Upper lobe of left lung (tissue), 6 donors: ENCODE measurements at places on chromosomes 5 and 9. TPM values are rescaled to one million over a fixed set of nuclear protein-coding genes. Genes with fewer than 3 reads are reported as not detected.
A peak's percentile ranks its signal among the peaks of the same experiment; 100 is the strongest.

The EGFL7 gene
- total RNA-seq: 284 TPM

The HAVCR2 gene
- 39.8 TPM for total RNA-seq

DNA sequence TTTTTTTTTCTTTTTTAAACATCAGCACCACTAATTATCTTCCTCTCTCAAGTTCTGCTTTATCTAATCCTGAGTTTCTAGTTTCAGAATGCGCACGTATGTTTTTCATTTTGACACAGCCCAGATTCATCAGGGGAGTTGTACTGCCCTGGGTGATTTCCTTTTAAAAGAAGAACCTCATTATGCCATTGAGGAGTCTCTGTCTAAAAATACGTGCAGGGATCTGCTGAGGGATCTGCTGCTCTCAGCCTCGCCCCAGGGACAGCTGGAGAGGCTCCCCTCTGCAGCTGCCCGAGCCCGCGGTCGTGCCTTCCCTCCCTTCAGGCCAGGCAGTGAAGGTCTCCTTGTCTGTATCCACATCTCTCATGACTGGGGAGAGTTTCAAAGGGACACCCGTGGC, 273.1 kb downstream of the ARHGEF28 start:
- H3K36me3 ChIP-seq: no peaks in the 10 kb centered on the region
- H3K27ac ChIP-seq: no peak overlapping the region
- no peaks in the 10 kb centered on the region for H3K27me3 ChIP-seq
- no peak for DNase-seq

DNA sequence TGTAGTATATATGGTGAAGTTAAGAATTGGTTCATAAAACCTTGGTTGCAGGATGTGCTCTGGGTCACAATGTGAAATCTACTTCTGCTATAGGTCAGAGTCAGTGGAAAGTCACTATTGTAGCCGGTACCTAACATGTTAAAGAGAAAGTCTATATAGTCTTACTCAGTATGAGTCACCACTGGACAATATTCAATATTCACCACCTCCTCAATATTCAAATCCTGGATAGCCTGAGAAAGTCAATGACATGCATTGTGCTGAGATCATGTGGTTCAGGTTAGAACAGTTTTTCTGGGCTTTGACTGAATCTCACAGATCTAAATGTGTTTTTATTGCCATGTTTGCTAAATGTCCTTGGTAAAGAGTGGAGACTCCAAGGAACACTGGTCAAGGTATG, 108.8 kb downstream of the HMHB1 start:
- no peaks in the 10 kb centered on the region for H3K36me3 ChIP-seq
- H3K4me1 ChIP-seq: no peaks in the 10 kb centered on the region
- H3K4me3 ChIP-seq: no peak overlapping the region

DNA sequence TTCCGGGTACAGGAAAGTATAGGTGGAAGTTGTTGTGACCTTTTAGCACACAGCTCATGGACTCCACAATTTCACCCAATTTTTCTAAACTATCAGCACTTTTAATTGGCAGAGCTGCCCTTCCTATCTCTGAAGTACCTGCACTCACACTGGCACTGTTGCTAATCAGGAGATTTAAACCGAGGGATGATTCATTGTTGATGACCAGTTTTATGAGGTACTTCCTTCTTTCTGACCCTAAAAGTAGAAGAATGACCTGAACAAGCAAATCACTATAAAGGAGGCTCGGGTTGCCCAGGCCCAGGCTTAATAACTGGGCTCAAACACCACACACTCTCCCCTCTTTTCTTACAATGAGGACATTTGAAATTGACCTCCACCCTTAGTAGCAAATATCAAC, 105.9 kb downstream of the KCNN2 start:
- H3K36me3 ChIP-seq: no peaks in the 10 kb centered on the region
- H3K4me1 ChIP-seq: no peaks in the 10 kb centered on the region
- no peaks in the 10 kb centered on the region for H3K27me3 ChIP-seq
- H3K4me3 ChIP-seq: no peak overlapping the region
- peak overlapping the region; percentile 22 for H3K27ac ChIP-seq

DNA sequence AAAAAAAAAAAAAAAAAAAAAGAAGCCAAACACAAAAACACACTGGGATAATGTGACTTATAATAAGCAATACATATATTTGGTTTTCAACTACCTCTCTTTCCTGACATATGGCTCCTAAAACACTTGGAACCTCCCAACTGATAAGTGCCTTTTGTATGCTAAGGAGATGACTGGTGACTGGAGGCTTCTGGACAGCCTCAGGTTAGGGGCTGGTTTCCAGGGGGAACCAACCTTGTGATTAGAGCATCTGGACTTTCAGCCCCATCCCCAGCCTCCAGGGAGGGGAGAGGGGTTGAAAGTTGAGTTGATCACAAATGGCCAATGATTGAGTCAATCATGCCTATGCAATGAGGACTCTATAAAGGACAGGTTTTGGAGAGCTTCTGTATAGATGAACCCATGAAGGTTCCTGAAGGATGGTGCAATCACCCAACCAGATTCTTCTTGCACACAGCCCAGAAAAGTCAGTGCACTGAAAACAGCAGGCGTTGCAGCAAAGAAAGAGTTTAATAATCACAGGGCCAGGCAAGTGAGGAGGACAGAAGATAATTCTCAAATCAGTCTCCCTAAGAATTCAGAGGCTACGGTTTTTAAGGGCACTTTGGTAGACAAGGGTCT, 276.7 kb downstream of the AUH start:
- H3K4me3 ChIP-seq: no peak overlapping the region
- H3K4me1 ChIP-seq: no peaks in the 10 kb centered on the region
- no peak for DNase-seq
- H3K36me3 ChIP-seq: no peaks in the 10 kb centered on the region
- peaks cover 2% of the 10 kb centered on the region for H3K27me3 ChIP-seq

GRCh38 chr9:31388660-31389059, 995.8 kb upstream of the ACO1 start:
- no peak for DNase-seq
- no peaks in the 10 kb centered on the region for H3K36me3 ChIP-seq
- no peak overlapping the region for H3K27ac ChIP-seq
- H3K27me3 ChIP-seq: no peaks in the 10 kb centered on the region
- H3K4me1 ChIP-seq: peaks cover 4% of the 10 kb centered on the region

DNA sequence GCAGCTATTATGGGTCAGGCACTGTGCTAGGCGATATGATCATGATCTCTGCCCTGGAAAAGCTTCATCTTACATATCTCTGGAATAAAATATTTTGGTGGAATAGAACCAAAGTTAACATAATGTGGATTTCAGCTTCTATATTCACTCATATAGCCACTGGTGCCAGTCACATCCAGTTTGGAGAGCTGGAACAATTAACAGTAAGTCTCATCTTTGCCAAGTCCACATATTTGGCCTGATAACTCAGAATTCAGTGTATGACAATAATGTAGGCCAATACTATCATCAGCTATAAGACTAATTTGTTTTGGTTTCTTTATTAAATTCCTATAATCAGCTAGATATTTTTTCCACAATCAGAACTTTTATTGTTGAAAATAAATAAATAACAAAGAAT, 5.9 kb upstream of the FAM13B start:
- no peak for DNase-seq
- H3K36me3 ChIP-seq: no peaks in the 10 kb centered on the region
- peaks cover under 1% of the 10 kb centered on the region for H3K4me1 ChIP-seq
- H3K27ac ChIP-seq: no peak overlapping the region
- H3K4me3 ChIP-seq: no peak overlapping the region
- H3K27me3 ChIP-seq: no peaks in the 10 kb centered on the region

The PCDHA5 gene
- 1.3 TPM for total RNA-seq

- no peak overlapping the region for H3K27ac ChIP-seq
- no peaks in the 10 kb centered on the region for H3K27me3 ChIP-seq
- no peaks in the 10 kb centered on the region for H3K36me3 ChIP-seq
- DNase-seq: peak; percentile 21
Observed at GRCh38 chr9:135418161-135418560, 61.4 kb upstream of the PPP1R26 start.

The SCGB3A1 gene
- 806 TPM for total RNA-seq

The HMMR gene
- 3.9 TPM for total RNA-seq

The PCDHA9 gene
- total RNA-seq: 1.0 TPM
